ENCODE measurements at places on chromosomes 7 and 10.

- DNase-seq: no peak
Measured at GRCh38 chr10:110035070-110035921, 27.5 kb downstream of the ADD3 start.

DNA sequence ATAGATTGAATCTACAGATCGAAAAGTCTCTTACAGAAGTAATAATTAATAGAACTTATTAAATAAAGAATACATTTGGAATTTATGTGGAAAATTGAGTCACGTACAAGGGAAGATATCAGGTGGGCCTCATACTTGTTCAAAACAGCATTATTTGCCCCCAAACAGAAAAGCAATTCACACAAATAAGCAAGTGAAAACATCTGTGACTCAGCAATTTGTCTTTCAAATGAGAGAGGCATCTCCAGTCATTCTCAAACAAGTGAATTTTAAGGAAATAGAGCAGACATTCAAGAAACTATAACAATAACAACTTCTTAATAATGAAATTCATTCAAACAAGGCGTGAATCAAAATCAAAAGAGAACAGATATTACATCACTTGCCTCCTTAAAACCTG lies 50.1 kb downstream of the SEMA3A start:
- DNase-seq: no peak

DNA sequence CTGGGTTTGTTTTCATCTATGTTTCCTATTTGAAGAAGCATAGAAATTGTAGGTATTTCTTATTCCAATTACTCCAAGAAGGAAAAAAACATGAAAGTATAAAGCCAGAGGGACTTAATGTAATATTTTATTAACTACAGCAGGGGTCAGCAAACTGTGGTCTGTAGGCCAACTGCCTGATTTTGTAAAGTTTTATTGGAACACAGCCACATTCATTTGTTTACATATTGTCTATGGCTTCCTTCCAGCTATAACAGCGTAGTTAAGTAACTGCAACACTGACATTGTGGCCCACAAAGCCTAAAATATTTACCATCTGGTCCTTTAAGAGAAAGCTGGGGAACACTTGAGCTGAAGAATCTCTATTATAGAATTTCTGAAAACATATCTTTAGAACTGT lies 306.2 kb downstream of the BICC1 start:
- no peak for DNase-seq

- DNase-seq: no peak
Measured at GRCh38 chr7:107147464-107148393, 21.1 kb upstream of the HBP1 start.

GRCh38 chr10:57979956-57980355 lies 287.7 kb downstream of the IPMK start:
- DNase-seq: no peak

DNA sequence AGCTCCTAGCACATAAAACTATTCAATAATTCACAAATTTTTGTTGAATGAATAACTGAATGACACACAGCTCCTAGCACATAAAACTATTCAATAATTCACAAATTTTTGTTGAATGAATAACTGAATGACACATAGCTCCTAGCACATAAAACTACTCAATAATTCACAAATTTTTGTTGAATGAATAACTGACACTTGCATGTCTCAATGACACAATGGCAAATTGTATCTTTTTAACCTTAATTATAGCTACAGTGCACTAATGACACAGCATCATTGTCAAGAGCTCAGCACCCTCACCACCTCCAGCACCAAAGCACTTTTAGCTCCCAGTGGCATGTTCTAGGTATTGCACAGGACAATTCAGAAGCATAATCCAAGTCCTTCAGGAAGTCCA lies 131.6 kb downstream of the PDE1C start:
- no peak for DNase-seq

DNA sequence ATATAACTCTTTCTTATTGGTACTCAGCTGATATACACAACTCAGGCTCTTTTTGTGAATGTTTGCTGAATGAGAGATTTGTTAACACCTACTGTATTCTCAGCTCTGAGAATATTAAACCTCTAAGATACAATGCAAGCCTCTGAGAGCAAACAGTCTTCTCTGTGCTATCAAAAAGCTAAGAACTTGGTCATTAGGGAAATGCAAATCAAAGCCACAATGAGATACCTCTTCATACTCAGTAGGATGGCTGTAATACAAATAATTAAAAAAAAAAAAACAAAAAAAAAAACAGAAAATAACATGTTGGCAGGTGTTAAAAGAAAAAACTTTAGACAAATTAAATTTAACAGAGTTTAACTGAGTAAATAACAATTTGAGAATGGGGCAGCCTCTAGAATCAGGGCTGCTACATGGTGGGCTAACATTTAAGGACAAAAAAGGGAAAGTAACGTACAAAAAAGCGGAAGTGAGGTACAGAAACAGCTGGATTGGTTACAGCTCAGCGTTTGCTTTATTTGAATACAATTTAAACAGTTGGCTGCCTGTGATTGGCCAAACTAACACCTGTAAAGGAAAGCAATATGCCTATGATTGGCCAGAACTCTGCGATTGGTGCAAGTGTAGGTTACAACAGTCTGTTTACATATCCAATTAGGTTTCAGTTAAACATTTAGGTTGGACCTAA lies 14.8 kb upstream of the MTURN start:
- DNase-seq: no peak

- DNase-seq: no peak
Measured at GRCh38 chr10:48792121-48792520, 107.4 kb downstream of the WDFY4 start.

GRCh38 chr10:5504146-5505072 lies 5.0 kb upstream of the CALML5 start:
- DNase-seq: no peak

GRCh38 chr10:76114581-76115001 lies 683.2 kb downstream of the LRMDA start:
- no peak for DNase-seq

GRCh38 chr10:97144297-97144696 lies 41.5 kb downstream of the SLIT1 start:
- no peak for DNase-seq

GRCh38 chr7:83996879-83997278 lies 197.7 kb downstream of the SEMA3A start:
- no peak for DNase-seq

DNA sequence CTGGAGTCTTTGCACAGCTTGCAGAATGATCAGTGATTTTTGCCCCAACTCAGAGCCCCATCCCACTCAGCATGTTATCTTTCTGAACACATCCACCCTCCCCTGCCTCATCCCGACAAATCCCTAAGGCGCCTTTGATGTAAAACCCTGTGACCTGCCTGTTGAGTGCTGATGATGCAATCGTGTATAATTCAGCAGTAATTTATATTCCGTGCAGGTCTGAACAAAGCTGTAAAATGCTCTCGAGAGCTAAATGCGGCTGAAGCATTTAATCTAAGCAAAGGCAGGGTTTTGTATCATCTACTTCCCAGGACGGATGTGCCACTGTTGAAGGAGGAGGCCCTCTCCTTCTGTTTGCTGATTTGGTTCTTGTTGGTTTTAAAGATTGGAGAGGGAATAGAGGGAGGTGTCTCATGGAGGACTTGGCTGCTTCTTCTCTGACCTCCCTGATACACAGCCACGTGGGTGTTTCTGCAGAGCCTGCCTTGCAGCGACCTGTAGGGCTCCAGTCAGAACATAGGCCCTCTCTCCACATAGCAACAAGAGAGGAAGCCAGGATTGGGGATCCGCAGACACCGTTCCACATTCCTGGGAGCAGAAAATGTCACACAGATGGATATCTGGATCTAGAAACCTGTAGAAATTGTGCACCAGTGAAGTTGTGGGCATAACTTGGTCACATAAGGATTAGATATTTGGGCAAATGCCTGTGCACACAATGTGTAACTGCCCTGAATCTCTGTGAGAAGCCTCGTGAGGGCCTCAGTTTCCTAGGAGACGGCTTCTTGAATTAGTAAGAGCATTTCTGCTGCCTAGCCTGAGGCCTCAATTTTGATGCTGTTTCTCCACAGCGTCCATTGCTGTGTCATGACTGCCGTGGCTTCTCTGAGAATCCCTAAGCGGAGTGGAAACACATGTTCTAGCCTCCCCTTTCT lies 90.2 kb upstream of the AGK start:
- DNase-seq: peak; percentile 79

- DNase-seq: no peak
Measured at GRCh38 chr10:129710510-129710847, 243.4 kb downstream of the MGMT start.

DNA sequence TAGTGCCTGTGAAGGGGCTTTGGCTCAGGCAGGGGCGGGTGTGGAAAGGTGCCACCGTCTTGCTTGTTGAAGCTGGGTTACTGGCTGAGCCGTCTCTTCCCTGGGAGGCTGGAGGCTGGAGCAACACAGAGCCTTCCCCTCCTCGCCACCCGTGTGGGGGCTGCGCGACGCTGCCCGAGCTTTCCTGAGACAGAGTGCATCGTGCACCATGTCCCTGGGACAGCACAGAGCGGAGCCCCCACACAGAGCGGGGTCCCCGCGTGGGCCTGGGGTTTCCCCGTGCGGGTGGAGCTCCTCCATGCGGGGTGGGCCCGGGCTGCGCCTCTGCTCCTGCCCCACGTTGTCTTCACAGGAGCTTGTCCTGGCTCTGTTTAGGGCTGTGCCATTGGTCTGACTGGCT lies 69.9 kb downstream of the INPP5A start:
- DNase-seq: no peak

DNA sequence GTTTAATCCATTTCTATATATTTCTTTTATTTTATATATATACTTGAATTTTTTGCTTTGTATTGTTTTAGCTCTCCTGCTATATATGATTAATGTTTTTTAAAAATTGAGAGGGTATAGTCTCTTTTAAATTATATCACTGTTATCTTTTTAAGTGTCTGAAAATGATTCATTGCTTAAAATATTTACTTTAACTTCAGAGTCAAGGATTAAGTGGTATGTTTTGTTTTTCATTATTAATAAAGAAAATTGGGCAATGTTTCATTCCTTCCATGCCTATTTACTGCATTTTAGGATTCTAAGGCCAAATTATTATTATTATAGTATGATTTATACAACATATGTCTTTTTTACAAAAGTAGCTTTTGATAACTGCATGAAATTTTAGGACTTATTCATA lies 67.2 kb upstream of the THSD7A start:
- no peak for DNase-seq

DNA sequence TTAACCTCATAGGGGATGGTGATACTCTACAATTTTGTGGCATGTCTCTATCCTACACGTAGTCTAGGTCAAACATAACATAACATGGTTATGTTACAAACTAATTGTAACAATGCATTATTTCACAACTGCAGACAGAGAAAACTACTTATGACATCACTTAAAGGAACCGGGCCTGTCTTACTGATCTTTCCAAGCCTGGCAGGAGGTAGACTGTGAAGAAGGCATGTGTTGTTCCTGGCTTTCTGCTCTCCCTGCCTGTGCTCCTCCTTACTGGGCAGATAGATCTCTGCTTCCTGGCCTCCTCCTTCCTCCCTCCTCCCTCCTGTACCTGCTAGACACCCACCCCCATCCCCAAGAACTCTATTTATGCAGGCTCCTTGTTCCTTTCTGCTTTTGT lies 5.4 kb downstream of the CACNB2 start:
- DNase-seq: no peak

DNA sequence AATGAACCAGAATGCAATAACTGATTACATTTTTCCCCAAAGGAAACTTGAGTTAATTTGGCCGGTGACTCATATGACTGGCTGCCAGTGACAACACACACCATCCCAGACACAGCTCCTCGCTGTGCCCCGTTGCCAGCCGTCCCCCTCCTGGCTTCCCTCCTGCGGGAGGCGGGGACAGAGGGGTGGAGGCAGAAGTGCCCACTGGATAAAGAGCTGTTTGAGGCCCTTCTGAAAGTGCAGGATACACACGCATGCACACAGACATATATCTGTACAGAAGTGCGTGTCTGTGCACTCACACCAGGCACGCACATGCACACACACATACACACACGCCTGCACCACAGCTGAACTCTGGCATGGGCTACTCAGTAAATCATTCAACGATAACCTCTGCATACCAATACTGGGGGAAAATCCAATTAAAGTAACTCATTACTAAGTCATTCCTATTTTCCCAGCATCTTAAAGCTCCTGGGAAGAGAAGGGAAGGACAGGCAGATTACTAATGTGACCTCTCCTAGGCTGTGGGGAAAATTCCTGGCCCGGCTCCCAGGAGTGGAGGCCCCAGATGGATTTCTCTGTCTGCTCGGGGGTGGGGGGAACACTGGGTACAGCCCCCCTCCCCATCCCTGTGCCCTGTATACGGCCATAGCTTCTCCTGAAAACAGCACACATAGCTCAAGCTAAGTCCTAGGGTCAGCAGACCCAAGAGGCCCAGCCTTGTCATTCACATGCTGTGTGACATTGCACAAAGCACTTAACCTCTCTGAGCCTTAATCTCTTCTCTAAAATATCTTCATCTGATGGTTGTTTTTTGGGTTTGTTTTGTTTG lies 52.3 kb upstream of the MYL10 start:
- DNase-seq: no peak

DNA sequence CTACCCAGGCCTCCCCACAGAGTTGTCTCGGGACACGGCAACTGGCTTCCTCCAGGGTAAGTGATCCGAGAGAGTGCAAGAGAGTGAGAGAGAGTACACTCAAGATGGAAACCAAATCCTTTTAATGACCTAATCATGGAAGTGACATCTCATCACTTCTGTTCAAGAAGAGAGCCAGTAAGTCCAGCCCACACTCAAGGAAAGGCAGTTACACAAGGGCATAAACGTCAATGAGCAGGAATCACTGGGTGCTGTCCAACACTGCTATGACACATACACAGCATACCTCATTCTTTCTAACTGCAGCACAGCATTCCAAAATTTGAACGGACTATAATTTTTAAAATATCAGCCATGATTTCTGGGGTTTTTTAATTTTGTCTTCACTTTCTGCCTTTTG lies 29.3 kb upstream of the OSBPL3 start:
- DNase-seq: no peak

- no peak for DNase-seq
Measured at GRCh38 chr7:130957137-130957513, 223.1 kb upstream of the KLF14 start.

- no peak for DNase-seq
Measured at GRCh38 chr7:141181812-141182211, 107.9 kb downstream of the TMEM178B start.

GRCh38 chr10:54983255-54983654 lies 182.2 kb upstream of the PCDH15 start:
- DNase-seq: no peak

- no peak for DNase-seq
Measured at GRCh38 chr10:24603333-24603732, 120.4 kb downstream of the ARHGAP21 start.

- no peak for DNase-seq
Measured at GRCh38 chr10:88971221-88972061, 18.9 kb upstream of the ACTA2 start.

GRCh38 chr7:44965937-44966730 lies 12.7 kb downstream of the MYO1G start:
- no peak for DNase-seq

GRCh38 chr7:116984917-116985316 lies 31.6 kb downstream of the ST7 start:
- peak; percentile 45 for DNase-seq

- DNase-seq: no peak
Measured at GRCh38 chr7:45893374-45893995, 5.2 kb downstream of the IGFBP1 start.

GRCh38 chr10:716821-717220 lies 27.4 kb upstream of the DIP2C start:
- DNase-seq: no peak

- DNase-seq: no peak
Measured at GRCh38 chr10:14737808-14738545, 36.7 kb downstream of the FAM107B start.

GRCh38 chr10:127534074-127534473 lies 15.0 kb upstream of the NPS start:
- no peak for DNase-seq

All from NCI-H1436 (cell line).